Prostate gland (tissue), 2 donors: ENCODE measurements at places on chromosomes 16 and 17. TPM values are rescaled to one million over a fixed set of nuclear protein-coding genes. Genes with fewer than 3 reads are reported as not detected.
A peak's percentile ranks its signal among the peaks of the same experiment; 100 is the strongest.

- peak within 1 kb of the TSS; percentile 82 for H3K27ac ChIP-seq
- H3K36me3 ChIP-seq = no peaks in the 10 kb centered on the region
- peak; percentile 49 for DNase-seq
- H3K4me1 ChIP-seq = no peaks in the 10 kb centered on the region
- H3K4me3 ChIP-seq = peak within 1 kb of the TSS; percentile 80
Measured at GRCh38 chr16:84647828-84648594, at the start of gene KLHL36. KLHL36 (plus strand) TSS chr16:84648511; CDS start chr16:84650868, 2,357 bp downstream.

GRCh38 chr16:8880839-8881510 lies 1.2 kb upstream of the LITAFD start:
- H3K4me3 ChIP-seq = no peak overlapping the region
- no peaks in the 10 kb centered on the region for H3K4me1 ChIP-seq
- H3K27me3 ChIP-seq = no peaks in the 10 kb centered on the region
- H3K36me3 ChIP-seq = no peaks in the 10 kb centered on the region

- no peaks in the 10 kb centered on the region for H3K4me1 ChIP-seq
- H3K27ac ChIP-seq = no peak overlapping the region
- H3K4me3 ChIP-seq = no peak overlapping the region
Measured at GRCh38 chr17:29475891-29476290, 85.7 kb downstream of the TAOK1 start.

The GOT2 gene
- total RNA-seq = 131 TPM

DNA sequence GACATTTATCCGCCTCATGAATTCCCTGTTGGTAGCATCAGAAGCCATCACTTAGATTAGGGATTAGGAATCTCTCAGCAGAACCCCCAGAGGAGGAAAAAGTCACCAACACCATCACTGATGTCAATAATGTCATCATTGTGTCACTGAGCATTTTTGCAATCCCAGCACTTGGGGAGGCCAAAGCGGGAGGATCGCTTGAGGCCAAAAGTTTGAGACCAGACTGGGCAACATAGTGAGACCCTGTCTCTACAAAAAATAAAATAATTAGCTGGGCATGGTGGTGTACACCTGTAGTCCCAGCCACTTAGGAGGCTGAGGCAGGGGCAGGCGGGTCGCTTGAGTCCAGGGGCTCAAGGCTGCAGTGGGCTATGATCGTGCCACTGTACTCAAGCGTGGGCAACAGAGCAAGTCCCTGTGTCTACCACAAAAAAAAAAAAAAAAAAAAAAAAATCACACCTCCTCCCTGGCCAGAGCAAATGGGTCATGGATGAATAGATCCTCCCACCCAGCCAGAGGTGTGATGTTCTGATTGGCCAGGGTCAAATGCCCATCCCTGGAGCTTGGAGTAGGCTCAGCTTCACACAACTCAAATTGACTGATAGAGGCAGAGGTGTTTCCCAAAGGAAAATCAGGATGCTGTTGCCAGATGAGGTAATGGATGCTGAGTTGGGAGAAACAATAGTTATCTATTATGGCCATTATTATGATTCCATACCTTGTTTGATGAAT lies 31.6 kb downstream of the VWA3A start:
- no peak for DNase-seq
- H3K27me3 ChIP-seq = no peaks in the 10 kb centered on the region
- no peaks in the 10 kb centered on the region for H3K36me3 ChIP-seq
- H3K27ac ChIP-seq = no peak overlapping the region
- H3K4me3 ChIP-seq = no peak overlapping the region

GRCh38 chr16:2867987-2868789 lies 10.2 kb upstream of the PRSS22 start:
- H3K4me3 ChIP-seq = peak overlapping the region; percentile 78
- H3K36me3 ChIP-seq = no peaks in the 10 kb centered on the region
- peak; percentile 93 for DNase-seq
- no peaks in the 10 kb centered on the region for H3K4me1 ChIP-seq
- peak overlapping the region; percentile 92 for H3K27ac ChIP-seq
- no peaks in the 10 kb centered on the region for H3K27me3 ChIP-seq

The ANKFN1 gene
- total RNA-seq = 3.0 TPM

GRCh38 chr16:89393738-89394406 lies 96.5 kb downstream of the ANKRD11 start:
- H3K36me3 ChIP-seq = no peaks in the 10 kb centered on the region
- H3K27ac ChIP-seq = peak overlapping the region; percentile 33
- H3K4me3 ChIP-seq = no peak overlapping the region
- DNase-seq = no peak

DNA sequence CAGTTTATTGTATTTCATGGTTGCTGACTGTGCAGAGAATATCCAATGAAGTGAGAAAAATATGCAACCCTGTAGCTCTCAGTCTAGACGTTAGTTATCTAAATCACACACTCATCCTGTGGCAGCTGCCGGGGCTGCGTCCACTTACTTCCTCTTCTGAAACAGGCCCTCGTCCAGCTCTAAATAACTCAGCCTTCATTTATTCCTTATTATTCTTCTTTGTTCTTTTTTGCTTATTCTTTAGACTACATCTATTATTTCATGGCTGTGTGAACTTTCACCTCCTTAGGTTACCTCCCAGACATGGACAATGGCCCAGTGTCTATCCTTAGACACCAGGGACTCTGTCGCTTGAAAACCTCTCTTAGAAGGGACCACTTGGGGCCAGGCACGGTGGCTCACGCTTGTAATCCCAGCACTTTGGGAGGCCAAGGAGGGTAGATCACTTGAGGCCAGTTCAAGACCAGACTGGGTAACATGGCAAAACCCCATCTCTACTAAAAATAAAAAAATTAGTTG lies 3.4 kb upstream of the THUMPD1 start:
- H3K27ac ChIP-seq = peak overlapping the region; percentile 55
- H3K36me3 ChIP-seq = no peaks in the 10 kb centered on the region
- no peaks in the 10 kb centered on the region for H3K27me3 ChIP-seq
- peaks cover 4% of the 10 kb centered on the region for H3K4me1 ChIP-seq
- no peak overlapping the region for H3K4me3 ChIP-seq

DNA sequence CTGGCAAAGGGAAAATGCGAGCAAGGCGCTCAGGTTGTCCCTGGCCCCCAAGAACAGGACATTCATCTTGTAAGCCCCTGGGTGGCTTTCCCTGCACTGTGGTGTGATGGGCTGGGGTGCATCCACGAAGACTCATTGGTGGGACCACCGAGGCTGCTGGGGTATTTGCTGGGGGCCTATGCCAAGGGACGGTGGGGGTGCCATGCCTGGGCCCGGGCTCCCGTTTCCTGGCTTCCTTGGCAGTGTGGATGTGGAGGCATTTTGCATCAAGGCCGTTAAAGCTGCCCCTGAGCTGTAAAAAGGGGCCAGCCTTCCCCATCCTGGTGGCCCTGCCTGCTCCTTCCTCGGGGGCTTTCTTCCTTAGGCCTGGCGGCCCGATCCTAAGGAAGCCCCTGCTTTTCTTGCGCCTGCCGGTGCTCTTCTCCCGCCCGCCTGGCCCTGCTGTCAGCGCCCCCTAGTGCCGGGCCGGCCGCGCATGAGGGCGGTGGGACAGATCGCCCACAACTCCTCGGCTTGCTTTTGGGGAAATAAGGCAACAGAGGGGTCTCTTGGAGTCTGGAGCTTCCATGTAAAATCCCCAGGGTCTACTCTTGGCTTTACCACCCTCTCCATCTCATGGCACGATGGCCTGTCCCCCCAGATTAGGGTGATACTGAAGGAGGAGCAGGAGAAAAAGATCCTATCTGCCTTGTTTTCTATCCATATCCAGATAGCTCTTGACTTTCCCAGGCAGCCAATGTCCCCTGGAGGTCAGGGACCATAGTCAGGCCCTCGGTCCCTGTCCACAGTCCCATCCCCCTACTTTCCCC lies 9.8 kb upstream of the TBX2 start:
- no peak for DNase-seq
- no peaks in the 10 kb centered on the region for H3K36me3 ChIP-seq
- H3K4me1 ChIP-seq = no peaks in the 10 kb centered on the region
- H3K27ac ChIP-seq = no peak overlapping the region
- H3K27me3 ChIP-seq = no peaks in the 10 kb centered on the region
- no peak overlapping the region for H3K4me3 ChIP-seq

DNA sequence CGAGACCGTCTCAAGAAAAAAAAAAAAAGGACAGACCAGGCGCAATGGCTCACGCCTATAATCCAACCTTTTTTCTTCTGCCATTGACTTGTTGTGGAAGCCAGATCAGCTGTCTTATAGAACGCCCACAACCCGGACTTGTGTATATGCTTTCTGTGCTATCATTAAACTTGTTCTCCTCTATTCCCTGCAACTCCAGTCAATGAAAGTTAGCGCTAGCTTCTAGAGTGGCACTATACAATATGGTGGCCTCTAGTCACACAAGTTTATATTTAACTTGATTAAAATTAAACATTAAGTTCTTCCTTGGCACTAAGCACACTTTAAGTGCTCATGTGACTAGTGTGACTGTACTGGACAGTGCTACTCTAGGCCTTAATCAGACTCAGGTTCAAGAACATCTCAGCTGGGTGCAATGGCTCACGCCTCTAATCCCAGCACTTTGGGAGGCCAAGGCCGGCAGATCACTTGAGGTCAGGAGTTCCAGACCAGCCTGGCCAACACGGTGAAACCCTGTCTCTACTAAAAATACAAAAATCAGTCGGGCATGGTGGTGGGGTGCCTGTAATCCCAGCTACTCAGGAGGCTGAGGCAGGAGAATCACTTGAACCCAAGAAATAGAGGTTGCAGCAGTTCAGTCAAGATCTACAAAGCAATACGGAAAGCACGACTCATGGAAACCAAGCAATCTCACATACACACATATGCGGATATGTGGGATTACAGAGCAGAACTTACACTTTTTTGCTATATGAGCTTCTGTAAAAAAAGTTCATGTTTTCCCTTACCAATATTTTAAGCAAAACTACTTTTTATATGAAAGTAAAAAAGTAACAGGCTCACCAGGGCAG lies 18.8 kb upstream of the GLG1 start:
- H3K36me3 ChIP-seq = no peaks in the 10 kb centered on the region
- H3K27me3 ChIP-seq = no peaks in the 10 kb centered on the region
- no peak overlapping the region for H3K27ac ChIP-seq

GRCh38 chr17:67993153-67993997 lies 2.9 kb downstream of the C17orf58 start:
- no peaks in the 10 kb centered on the region for H3K4me1 ChIP-seq
- peak; percentile 76 for DNase-seq
- H3K27me3 ChIP-seq = no peaks in the 10 kb centered on the region
- H3K27ac ChIP-seq = peak overlapping the region; percentile 95

The NPTX1 gene
- 0.73 TPM for total RNA-seq

The WNT9B gene
- 0.85 TPM for total RNA-seq

GRCh38 chr16:85104821-85105391 lies 7.4 kb downstream of the CIBAR2 start:
- H3K4me1 ChIP-seq = no peaks in the 10 kb centered on the region
- no peak overlapping the region for H3K4me3 ChIP-seq
- no peak overlapping the region for H3K27ac ChIP-seq
- H3K36me3 ChIP-seq = no peaks in the 10 kb centered on the region
- DNase-seq = no peak
- no peaks in the 10 kb centered on the region for H3K27me3 ChIP-seq

DNA sequence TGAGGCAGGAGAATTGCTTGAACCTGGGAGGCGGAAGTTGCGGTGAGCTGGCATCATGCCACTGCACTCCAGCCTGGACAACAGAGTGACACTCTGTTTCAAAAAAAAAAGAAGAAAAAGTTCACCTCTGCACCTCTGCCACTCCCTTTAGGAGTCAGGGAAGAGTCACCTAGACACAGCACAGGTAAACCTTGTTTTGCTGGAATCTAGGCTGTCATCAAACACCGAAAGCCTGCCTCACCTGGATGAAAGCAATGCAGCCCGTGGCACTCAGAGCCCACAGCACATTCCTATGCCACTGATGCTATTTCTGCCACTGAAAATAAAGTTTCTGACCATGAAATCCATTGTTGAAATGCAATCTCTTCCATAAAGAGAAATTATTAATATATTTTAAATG lies 22.2 kb downstream of the CFAP52 start:
- no peaks in the 10 kb centered on the region for H3K27me3 ChIP-seq
- no peaks in the 10 kb centered on the region for H3K36me3 ChIP-seq
- no peaks in the 10 kb centered on the region for H3K4me1 ChIP-seq
- H3K4me3 ChIP-seq = no peak overlapping the region

DNA sequence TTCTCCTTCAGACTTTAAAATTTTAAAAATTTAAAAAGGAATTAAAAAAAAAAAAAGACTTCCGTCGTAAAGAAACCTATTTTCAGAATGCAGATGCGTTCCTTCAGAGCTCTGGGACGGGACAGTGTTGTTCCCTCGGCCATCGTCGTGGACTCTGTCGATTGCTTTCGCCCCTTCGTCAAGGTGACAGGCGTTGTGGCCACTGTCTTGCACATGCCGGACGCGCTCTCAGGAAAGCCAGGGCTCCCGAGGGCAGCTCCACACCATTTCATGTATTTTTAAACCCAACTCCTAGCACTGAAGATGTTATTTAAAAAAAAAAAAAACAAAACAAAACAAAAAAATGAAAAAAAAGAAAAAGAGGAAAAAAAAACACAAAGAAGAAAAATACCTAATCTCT lies 22.3 kb downstream of the TMC6 start:
- no peaks in the 10 kb centered on the region for H3K4me1 ChIP-seq
- H3K27ac ChIP-seq = no peak overlapping the region
- H3K27me3 ChIP-seq = no peaks in the 10 kb centered on the region
- H3K36me3 ChIP-seq = peaks cover 6% of the 10 kb centered on the region
- DNase-seq = no peak
- H3K4me3 ChIP-seq = no peak overlapping the region

- H3K27me3 ChIP-seq = no peaks in the 10 kb centered on the region
- H3K36me3 ChIP-seq = no peaks in the 10 kb centered on the region
- H3K27ac ChIP-seq = peak overlapping the region; percentile 80
- H3K4me1 ChIP-seq = peaks cover 13% of the 10 kb centered on the region
- no peak for DNase-seq
- H3K4me3 ChIP-seq = peak overlapping the region; percentile 87
Measured at GRCh38 chr16:1707193-1707790, 1.3 kb downstream of the MAPK8IP3 start.

The RUNDC3A gene
- total RNA-seq = 2.9 TPM

The HS3ST3B1 gene
- 2.8 TPM for total RNA-seq
